Activated naive CD4-positive, alpha-beta T cell (primary cell): ENCODE measurements at places on chromosomes 3 and 15.

GRCh38 chr15:69880571-69881301, 217.0 kb downstream of the TLE3 start:
- DNase-seq: no peak

DNA sequence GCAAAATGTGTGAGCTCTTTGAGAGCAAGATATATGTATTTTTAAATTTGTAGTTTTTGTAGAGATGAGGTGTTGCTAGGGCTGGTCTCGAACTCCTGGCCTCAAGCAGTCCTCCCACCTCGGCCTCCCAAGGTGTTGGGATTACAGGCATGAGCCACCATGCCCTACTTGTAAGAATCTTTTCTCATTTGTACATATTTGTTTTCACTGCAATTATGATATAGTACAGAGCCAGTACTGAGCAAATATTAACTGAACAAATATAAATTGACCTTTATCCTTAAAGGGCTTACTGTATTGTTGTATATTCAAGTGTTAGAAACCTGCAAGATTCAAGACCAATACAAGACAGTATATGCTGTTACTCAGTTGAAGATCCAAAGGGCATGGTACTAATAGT, 53.4 kb downstream of the GTF2E1 start:
- no peak for DNase-seq

DNA sequence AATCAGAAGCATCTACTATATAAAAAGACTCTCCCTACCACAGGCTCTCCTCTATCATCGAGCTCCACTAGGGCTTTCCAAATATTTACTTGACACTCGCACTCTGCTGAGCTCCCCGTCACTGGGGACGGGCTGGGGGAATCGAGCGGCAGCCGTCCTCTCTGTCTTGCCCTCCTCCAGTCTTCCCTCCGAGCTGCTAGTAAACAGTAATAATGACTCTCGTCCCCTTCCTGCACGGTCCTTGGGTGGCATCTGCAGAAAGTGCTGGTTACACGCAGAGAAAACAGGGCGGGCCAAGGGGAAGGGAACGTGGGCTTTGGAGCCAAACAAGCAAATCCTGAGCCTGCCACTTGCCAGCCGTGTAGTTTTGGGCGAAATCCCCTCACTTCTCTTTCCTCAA, 96.6 kb downstream of the LRIG1 start:
- DNase-seq: no peak

GRCh38 chr15:87619161-87619960, 637.2 kb downstream of the NTRK3 start:
- DNase-seq: no peak

DNA sequence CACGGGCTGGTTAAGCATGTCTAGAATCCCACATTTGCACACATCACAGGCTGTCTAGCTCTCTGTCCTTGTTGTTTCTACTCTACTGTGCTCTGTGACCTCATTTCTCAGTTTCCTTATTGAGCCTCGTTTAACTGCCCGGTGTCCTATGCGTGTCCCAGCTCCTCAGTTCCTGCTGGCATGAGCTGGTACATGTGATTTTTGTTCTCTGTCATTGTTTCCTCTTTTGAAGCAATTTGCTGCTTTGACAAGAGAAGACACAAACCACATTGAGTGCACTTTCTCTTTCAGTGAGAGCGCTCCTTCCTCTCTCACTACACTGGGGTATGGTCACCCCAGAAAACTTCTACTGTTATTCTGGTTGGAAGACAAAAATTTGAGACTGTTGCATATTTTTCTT, 563.5 kb downstream of the PDCD6IP start:
- no peak for DNase-seq

DNA sequence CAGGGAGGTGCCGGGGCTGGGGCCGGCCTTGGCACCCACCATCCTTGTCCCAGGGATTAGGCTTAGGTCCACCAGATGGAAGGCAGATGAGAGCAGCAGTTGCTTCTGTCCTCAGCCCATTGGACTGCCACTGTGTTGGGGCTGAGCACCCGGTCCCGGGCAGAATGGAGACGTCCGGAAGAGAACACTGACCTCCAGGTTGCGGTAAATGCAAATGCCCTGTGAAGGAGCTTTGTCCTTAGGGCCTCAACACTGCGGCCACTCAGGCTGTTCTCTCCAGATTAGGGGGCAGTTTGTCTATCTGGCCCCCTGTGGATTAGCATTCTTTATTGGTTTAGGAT, at the start of gene SERINC4:
Gene SERINC4, minus strand, starts transcription at position 276 of the 341 bp plus-strand sequence. Its CDS starts 234 bp downstream, at position 42.
- DNase-seq: no peak

DNA sequence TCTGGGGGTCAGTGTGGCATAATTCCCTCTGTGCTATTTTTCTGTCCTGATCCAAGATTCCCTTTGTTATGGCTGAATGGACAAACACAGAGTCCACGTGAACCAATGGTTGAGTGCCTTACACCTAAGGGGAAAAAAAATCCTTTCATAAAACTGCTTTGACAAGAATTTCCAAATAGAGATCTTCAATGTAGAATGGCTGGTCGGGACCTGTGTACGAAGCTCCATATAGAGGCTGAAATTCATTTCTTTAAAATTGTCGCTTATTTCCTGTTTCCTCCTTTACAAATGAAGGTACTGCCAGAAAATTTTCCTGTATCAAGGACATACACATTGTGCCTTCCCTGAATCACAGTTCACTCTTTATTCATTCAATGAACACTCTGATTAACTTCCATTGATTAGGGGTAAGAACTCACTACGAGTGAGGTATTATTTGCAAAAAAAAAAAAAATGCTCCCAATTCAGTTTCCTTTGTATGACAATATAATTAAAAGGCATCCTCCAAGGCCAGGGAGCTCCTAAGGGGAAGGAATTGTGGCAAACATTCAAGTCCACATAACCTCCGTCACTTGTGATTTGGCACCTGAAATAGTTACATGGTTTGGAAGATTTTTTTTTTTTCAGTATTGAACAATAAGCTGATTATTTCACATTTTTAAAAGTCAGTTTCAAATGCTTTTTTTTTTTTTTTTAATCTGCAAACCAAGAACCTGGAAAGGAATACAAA, 293.8 kb downstream of the MEX3B start:
- DNase-seq: no peak
